ENCODE measurements at places on chromosomes 11 and 22.

DNA sequence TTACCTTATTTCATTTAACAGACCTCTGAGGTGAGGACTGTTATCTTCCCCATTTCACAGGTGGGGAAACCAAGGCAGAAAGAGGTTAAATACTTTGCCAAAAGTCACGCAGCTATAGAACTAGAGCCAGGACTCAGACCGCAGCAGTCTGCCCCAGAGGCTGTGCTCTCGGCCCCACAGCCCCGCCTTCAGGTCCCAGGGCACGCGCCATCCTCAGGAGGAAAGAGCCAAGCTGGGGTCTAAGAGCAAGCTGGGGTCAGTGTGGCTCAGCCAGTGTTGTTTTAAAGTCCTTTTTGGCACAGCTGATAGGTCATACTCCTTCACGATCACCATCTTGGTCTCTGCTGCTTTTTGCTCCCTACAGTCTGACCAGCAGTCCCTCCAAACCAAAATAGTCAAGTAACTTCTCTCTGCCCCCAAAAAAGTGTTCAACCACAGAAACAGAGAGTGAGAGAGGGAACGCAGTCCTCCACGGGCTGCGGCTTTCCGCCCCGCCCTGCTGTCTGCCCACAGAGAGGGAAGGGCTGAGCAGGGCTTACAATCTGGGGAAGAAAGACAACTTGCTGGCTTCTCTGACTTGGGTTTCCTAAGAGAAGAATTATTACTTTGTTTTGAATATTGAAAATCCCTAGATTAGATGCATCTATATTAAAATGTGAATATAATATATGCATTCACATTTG is 137.2 kb upstream of the OPCML start:
- ATAC-seq: no peak

DNA sequence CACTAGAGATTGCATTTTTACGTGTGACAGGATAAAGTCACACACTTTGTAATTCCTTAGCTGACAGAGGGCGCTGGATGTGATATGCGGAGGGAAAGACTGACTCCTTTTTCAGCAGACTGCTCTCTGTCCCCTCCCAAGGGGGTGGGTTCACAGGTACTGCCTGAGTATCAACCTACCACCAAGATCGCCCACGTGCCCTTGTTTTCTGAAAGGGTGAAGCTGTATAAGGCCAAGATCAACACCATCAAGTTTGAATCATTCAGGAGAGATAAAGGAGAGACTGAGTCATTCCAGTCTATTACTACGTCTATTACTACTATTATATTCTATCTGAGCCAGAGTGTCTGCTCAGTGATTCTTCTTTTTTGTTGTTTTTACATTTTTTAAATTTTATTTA is 30.7 kb downstream of the BUD13 start:
- ATAC-seq: no peak

GRCh38 chr22:31728857-31729256 is 21.1 kb downstream of the PRR14L start:
- ATAC-seq: no peak

- peak; percentile 25 for ATAC-seq
Measured at GRCh38 chr11:70313945-70314344, 43.5 kb downstream of the PPFIA1 start.

DNA sequence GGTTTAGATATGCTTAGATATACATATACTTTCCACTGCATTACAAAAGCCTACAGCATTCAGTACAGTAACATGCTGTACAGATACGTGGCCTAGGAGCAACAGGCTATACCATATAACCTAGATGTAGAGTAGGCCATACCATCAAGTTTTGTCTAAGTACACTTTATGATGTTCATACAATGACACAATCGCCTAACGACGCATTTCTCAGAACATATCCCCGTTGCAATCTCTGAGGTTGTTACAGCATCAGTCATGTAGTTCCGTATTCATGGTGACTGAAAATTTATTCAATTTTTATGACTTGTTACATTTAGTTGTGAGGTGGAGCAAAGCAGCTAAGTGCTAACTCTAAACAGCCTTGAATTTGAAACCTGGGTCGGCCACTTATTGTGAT is 6.7 kb downstream of the ZBTB44 start:
- no peak for ATAC-seq

Data from esophagus mucosa (tissue), 1 donor.